ENCODE measurements at places on chromosomes 7 and 10.

DNA sequence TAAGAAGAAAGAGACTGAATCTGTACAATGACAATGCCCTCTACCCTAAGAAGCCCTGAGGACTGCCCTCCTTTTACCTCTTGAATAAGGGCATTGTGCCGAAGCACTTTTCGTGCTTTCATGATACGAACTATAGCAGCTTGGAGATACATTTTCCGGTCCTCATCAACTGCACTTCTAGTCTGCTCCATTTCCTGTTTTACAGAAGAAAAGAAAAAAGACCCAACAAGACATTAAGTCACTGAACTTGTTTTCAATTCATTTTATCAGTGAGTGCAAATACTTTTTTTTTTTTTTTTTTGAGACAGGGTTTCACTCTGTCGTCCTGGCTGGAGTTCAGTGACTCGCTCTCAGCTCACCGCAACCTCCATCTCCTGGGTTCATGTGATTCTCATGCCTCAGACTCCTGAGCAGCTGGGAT, 78.4 kb downstream of the CUL2 start:
- DNase-seq = no peak

DNA sequence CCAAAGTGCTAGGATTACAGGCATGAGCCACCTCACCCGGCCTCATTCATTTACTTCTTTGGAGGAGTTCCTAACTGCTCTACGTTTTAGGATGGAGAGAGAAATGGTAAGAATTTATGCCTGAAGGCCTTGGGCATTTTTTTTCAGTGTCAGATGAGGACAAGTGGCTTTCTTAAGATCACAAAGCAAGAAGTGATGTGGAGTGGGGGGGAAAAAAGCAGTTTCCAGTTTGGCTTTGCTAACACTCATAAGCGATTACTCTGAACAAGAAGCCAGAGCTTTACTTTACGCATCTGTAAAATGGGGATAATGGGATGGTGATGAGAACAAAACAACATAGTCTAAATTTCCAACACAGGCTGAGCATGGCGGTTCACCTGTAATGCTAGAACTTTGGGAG, 2.6 kb upstream of the PPIA start:
- no peak for DNase-seq

GRCh38 chr7:149741629-149742028, 31.8 kb downstream of the ZNF467 start:
- DNase-seq = no peak

DNA sequence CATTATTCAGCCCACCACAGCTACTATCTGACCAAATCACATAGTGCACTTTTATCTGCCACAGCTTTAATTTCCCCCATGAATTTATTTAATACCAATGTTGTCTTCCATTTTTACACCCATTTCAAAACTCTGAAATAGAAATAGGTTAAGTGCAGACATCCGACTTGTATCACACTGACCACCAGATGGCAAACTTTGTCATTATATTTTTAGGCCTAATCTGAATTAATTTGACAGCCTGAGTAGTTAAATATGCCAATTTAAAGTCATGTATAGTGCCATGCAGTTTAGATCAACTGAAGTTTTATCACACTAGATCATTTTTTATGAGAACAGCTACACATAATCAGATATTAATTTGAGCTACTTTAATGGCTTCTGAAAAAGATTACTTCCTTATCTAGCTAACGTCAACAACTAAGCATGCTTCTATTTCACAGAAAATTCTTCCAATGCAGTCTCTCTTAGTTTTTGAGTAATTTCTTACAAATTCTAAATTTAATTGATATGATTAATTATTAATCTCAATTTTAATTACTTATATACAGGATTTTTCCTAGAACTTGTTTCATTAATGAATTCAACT, 566.4 kb downstream of the GFRA1 start:
- DNase-seq = no peak

DNA sequence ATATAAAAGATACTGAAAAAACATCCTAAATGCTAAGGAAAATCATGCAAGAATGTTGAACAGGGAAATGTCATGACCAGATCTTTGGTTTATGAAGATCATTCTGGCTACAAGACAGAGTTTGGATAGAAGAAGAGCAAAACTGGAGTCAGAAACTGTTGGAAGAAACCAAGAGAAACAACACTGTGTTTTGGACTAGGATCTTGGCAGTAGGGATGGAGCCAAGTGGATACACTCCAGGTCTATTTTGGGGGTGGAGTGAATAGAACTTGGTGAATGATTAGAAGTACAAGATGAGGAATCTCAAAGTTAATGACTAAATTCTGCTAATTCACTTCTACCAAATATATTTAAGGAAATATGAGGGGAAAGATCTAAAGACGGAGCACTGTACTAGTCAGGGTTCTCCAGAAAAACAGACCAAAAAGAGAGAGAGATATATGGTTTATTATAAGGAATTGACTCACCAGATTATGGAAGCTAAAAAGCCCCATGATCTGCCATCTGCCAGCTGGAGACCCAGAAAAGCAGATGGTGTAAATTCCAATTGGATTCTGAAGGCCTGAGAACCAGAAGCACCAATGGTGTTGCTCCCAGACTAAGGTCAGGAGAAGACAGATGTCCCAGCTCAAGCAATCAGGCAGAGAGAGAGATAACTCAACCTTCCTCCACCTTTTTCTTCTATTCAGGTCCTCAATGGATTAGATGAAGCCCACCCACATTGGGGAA, 254.9 kb downstream of the TRIL start:
- DNase-seq = no peak

- no peak for DNase-seq
Measured at GRCh38 chr10:42930516-42931192, 146.2 kb upstream of the RET start.

DNA sequence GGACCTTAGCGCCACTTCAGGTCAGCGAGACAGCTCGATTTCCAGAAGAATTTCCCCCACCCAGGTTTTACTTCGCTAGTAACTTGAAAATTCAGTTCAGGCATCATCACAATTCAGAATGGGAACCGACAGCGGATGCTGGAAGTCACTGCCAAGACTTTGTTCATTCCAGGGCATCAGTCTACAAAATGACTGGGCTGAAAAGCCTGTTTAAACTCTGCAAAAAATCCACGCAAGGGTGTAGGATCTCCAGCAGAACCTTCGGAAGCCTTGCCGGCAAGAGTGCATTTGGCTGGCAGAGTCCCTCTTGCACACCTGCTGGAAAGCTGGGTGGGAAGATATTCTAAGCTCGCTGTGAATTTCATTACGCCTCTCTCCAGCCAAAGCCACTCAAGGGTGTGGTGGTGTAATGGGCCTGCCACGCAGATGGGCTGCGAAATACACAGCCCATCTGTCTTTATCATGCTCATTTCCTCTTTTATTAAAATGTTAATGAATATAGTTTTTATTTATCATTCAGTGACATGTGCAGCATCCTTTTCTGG, 672.0 kb upstream of the FOXK1 start:
- DNase-seq = no peak

DNA sequence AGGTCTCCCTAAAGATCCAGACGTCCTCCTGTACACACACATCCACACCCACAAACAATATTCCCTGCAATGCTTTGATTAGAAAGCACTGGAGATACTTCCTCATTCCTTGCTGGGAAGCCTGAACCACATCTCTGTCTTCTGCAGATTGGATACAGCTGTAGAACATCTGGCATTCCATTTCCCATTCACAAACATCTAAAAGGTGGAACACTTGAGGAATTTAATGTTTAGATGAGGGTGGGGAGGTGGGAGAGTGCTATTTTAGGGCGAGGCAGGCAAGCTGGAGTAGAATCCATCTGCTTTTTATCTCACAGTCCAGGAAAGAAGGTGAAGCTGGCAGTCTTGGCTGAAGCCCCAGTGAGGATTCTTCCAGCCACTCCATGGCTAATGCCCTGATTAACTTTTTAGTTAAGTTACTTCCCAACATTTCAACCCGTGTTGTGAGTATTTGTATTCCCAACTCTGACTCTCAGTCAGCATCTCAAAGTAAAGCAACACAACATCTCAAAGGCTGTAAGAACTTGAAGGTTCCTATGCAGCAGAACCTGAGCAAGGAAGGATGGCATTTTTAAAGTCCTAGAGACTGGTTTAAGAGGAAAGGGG, 46.1 kb downstream of the CYTH3 start:
- DNase-seq = no peak

GRCh38 chr7:142838461-142839213, 16.2 kb upstream of the EPHB6 start:
- DNase-seq = no peak

GRCh38 chr7:82382276-82382675, 61.3 kb downstream of the CACNA2D1 start:
- no peak for DNase-seq

DNA sequence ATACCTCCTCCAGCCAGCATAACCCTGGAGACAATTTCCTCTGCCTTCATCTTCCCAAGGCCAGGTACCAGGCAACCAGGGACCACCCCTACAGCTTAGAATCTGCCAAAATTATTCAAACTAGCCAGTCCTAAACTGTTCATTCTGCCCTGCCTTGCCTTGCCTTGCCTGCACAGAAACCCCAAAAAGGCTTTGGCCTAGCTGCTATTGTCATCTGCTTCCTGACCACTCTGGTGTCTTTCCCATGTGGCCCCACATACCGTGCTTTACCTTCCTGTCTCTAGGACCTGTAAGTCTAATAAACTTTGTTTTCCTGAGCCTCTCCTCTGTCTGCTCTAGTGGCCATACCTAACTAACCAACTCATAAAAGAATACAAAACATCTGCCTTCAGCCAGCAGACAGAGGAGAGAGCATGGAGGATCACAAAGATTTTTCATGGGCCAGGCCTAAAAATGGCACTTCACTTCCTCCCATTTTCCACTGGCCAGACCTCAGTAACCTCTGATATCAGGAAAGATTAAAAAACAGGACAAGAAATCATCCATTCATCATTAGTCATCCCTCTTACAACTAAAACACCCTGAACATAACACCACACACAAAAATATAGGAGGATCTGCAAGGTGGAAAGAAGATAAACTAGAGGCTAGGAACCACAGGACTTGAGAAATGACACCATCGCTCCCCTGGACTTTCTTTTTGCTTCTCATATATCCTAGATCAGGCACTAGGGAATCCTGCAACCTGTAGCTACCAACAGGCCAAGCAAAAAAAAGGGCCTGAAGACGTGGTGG, 51.5 kb downstream of the IMMP2L start:
- DNase-seq = no peak

- no peak for DNase-seq
Measured at GRCh38 chr7:83984076-83984475, 210.5 kb downstream of the SEMA3A start.

DNA sequence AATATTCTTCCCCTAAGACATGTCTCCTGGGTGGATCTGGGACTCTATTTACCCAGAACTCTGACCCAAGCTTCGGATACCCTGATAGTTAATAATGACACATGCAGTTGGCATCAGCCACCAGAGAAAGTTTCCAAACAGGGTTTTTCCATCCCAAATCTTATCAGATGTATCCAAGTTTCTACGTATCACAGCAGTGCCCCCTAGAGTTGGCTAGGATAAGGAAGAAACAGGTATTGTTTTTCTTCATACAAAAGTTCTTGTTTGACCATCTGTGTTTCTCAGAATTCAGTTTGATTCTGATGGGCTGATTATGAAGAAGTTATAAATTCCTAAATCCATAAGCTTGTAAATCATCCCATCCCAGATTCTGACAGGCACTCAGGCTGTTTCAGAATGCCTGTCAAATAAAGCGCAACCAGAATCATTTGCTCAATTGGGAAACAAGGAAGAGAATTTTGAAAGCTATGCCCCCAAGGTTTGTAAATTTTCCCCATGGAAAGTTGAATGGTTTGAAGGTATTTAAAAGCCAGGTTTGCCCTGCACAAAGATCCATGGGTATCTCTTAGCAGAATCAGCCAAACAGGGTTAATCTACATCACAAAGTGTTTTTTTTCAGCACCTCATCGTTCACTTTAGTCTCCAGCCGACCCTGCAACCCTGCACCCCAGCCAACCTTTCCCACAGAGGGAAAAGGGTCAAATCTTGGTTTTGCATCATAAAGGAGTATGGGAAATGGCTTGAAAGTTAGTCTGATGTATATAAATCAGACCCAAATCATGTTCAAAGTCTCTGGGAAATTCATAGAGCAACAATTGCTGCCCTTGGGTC, 47.4 kb downstream of the NRAP start:
- DNase-seq = no peak

GRCh38 chr7:107047902-107048782, 3.6 kb downstream of the PRKAR2B start:
- no peak for DNase-seq

- no peak for DNase-seq
Measured at GRCh38 chr7:158846304-158846703, 10.1 kb upstream of the DYNC2I1 start.
